Thoracic aorta (tissue), 2 donors: ENCODE measurements at places on chromosomes 2 and 18.
A peak's percentile ranks its signal among the peaks of the same experiment; 100 is the strongest.

- DNase-seq = no peak
Measured at GRCh38 chr2:55721596-55722215, 28.1 kb upstream of the PNPT1 start.

GRCh38 chr2:46308081-46308480, 10.9 kb downstream of the EPAS1 start:
- no peak for DNase-seq

GRCh38 chr2:7665880-7666279, 748.7 kb downstream of the RNF144A start:
- no peak for DNase-seq

GRCh38 chr2:6212491-6212890, 520.3 kb downstream of the SOX11 start:
- DNase-seq = no peak

DNA sequence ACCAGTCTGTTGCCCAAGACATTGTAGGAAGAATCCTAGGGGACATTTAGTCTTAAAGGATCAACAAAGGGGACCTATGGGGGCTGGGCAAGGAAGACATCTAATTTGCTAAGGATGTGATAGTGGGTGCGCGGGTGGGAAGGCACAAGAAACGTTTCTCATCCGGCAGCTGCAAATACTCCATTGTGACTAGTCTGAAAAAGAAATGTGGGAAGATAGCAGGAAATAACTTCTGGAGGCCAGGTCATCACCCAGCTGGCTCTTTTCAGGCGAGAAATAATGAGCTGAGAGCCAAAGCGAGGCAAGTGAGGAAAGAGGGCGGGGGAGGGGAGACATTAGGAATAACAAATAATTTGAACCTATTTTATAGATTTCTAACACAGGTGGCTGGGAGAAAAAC, 70.3 kb upstream of the NCK2 start:
- DNase-seq = no peak

- DNase-seq = no peak
Measured at GRCh38 chr18:32576296-32576916, 105.7 kb upstream of the GAREM1 start.

- no peak for DNase-seq
Measured at GRCh38 chr2:192030289-192030688, 164.4 kb downstream of the TMEFF2 start.

DNA sequence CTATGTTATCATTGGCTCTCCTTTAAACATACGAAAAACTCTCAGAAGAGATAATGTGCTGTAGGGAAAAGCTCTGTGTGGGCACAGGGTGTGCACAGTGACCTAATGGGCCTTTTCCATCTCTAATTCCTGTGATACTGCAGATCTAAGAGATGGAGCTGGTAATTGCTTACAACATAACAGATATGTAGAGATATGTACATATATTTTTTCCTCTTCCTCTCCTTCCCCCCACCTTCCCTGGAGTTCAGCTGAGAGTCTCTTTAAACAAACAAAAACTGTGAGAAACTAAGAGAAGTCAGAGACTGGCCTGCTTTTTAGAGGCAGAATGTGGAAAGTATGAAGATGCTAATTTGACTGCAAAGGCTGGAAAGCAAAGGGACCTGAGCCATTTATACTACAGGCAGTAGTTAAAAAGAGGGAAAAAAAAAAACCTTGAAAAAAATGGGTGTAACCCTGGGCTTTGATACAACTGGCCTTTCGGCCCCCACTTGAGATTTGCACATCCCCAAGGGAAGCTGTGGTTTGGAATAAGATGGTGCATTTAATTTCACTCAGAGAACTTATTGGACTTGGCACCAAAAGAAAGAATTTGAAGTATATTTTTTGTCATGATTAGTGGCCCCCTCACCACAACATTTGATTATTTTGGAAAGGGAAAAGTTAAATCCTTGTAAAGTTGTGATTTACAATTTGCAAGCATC, 502.2 kb upstream of the ZEB2 start:
- DNase-seq = no peak

DNA sequence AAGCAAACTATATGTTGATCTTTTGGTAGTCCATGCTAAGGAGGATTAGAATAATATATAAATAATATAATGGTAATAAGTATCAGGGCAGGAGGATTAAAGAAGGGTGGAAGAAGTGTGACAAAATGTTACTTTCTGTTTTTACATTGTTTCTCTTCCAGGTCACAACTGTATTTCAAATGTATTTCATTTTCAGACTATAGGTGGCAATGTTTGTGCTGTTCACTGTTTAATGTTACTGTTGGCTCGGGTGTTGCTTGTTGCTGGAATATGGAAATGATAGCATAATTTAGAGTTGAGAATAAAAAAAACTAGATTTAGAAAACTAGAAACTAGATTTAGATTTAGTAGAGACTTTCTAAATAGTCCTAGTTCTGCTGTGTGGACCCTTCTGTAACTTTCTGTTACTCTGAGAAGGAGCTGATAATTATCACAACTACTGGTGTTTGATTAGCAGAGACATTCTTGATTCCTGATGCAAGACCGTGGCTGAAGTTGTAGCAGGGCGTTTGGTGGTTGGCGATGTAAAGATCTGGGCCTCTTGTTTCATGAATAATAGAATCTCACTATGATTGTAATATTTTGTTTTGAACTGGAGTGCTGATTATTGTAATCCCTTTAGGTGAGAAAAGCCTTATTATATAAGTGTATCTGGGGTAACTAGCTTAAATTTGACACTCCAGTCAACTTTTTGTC, 7.9 kb downstream of the NEDD4L start:
- no peak for DNase-seq

DNA sequence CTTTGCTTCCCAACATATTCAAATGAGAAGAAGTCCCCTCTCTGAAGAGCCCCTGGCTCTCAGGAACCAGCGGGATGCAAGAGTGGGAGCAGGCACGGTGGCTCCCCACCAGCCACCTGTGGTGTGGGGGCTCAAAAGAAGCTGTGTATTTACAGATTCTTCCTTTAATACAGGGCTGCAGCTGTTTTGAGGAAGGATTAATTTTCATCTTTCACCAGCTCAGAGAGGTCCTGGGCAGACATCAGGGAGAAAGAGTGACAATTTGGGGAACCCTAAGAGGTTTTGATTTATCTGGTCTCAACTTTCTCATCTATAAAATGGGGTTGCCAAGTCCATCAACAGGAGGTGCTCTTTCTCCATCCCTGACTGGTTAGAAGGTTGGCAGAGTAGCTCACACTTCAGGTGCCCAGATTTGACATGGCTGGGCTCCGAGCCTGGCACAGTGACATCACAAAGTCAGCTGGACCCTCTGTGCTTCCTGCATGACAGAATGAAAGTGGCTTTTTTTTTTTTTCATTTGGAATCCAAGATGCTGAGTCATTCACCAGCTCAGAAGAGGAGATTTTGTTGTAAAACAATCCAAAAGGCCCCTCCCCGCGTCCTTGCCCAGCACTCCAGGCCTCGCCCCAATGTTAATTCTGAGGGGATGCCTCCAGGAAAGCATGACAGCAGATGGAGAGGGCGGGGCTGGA, 15.5 kb upstream of the SIX2 start:
- DNase-seq = peak; percentile 55

GRCh38 chr2:224999754-225000153, 42.5 kb downstream of the DOCK10 start:
- no peak for DNase-seq

DNA sequence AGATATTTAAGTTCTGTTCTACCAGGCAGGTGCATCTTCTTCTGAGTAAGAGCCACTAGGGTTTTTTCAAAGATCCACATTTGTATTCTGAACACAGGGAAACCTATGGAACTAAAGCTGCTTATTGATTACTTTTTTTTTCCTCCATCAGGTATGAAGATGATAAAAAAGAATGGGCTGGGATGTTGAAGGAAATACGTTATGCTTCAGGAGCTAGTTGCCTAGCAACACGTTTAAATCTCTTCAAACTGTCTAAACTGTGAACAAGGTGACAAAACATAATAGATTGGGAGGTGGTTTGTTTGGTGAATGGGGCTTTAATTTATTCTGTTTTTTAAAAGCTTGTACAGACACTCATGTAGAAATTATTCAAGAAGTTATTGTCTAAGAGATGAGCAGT, 15.9 kb downstream of the KLHL41 start:
- DNase-seq = no peak

GRCh38 chr2:192277494-192278109, 82.9 kb upstream of the TMEFF2 start:
- no peak for DNase-seq

DNA sequence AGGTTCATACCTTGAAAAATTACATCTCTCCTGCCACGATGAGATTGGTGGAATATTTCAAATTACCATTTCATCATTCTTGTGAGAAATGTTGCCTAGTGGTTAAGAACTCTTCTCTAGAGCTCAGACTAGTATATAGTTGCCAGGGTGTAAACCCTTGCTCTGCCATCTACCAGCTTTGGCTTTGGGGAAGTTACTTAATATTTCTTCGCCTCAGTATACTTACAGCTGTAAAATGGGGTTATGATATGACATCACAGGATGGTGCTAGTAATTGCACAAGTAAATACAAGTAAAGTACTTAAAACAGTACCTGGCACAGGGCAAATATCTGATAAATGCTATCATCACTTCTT, 1.5 kb downstream of the SPOPL start:
- no peak for DNase-seq

DNA sequence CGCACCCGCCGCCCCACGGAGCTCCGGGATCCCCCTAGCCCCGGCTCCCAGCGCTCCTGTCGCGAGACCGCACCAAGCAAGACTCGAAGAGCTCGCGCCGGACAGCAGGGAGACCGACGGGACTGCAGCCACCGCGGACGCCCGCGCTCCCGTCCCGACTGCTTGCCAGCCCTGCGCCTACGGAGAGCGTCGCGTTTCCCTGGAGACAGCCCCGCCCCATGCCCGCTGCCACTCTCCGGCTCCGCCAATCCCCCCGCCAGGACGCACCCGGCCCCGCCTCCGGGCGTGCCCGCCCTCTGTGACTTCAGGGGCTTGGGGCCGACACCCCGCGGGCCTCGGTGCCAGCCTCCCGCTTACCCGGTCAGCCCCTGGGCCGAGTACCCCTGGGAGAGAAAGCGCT, at the start of gene ANKMY1:
TSS of gene ANKMY1 (minus strand) at position 181 of the 400 bp plus-strand sequence. CDS start 653 bp downstream, outside the sequence.
- DNase-seq = no peak

- no peak for DNase-seq
Measured at GRCh38 chr18:58058720-58059119, 14.7 kb downstream of the NEDD4L start.

DNA sequence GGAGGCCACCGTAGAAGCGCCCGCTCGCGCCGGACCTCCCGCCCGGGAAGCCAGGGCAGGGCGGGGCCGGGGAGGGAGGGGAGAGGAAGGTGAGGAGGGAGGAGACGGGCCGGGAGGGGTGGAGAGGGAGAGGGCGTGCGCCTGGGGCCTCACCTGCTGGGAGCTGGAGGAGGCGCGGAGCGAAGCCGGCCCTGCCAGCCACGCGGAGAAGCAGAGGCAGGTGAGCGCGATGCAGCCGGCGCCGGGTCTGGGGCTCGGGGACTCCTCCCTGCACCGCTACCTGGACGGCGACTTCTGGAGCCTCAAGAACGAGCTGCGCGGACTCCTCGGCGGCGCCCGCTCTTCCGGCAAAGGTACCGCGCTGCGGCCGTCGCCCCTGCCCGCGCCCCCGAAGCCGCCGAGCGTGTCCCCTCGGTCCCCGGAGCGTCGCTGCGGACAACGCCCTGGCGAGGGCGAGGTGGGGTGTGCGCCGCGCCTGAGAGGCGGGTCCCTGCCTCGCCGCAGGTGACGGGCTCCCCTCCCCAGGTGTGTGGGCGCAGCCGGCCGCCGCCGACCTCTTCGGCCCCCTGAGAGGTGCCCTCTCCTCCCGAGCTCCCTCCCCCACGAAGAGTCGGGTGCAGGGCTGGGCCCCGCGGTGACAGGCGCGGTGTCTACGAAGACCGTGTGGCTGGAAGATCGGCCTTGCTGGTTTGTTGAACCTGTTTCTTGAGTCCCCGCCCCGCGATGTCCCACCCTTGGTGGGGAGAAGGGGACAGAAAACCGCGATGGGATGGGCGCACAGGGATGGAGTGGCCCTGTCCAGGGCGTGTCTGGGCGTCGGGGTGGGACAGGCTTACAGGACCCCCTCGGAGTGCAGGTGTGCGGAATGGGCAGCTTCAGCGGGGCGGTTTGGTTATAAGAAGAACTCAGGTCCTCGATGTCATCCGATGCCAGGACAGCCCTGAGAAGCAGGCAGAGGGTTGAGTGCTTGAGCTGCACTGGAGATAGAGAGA, at the start of gene ACOXL:
TSS of gene ACOXL (plus strand) at position 152 of the 992 bp plus-strand sequence. CDS start 35,817 bp downstream, outside the sequence.
- DNase-seq = no peak

GRCh38 chr2:128573116-128573515, 254.4 kb upstream of the HS6ST1 start:
- DNase-seq = no peak

GRCh38 chr2:188415754-188416083, 124.0 kb downstream of the GULP1 start:
- DNase-seq = no peak

DNA sequence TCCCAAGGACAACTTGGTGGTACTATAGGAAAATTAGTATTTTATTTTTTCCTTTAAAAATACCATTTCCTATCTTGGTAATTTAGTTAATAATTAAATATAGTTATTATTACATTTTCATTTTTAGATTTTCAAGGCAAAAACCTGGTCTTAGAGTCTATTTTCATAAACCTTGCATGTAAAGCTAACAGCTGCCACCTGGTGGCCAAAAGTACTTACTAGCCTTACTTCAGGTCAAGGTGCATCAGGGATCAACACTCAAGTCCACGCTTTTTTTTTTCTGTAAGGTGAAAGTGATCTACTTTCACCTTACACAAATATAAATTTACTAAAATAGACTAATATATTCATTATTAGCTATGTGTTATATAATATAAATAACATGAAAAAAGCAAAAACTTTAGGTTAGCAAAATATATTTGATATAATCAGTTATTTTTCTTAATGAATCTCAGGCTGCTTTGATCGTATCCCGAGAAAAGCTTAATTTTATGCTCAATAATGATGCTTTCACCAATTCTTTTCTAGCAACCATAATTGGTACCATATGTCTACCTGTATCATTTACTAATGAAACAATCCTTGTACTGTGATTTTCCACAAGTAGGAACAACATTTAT, 62.5 kb downstream of the RELCH start:
- peak; percentile 51 for DNase-seq

GRCh38 chr18:12422936-12423335, 15.2 kb downstream of the PRELID3A start:
- DNase-seq = no peak

GRCh38 chr2:135590619-135591260, 59.5 kb downstream of the R3HDM1 start:
- no peak for DNase-seq

DNA sequence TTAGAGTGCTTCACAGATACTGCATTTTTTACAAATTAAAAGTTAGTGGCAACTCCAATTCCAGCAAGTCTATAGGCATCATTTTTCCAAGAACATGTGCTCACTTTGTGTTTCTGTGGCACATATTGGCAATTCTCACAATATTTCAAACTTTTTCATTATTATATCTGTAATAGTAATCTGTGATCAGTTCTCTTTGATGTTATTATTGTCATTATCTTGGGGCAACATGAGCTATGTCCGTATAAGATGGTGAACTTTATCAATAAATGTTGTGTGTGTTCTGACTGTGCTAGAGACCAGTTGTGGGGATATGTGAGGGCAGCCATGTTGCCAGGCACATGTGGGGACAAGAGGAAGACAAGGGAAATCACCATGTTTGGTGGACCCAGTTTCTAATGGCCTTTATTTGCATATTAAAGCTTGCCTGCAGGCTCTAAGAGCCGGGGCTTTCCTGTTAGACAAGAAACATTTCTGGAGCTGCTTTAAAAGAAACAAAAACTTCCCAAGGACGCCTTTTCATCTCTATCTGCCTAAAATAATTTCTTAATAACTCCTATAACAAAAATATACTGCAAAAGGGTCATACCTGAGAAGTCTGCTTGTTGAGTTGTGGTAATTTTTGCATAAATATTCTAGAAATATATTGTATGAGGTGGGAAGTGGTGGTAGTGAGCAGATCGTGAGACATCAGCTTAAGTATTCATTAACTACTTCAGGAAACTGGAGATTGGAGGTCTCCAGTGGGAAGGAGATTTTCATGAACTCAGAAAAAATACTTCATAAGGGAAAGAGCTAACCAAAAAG, 37.2 kb downstream of the KYNU start:
- DNase-seq = no peak
